Glomerular endothelial cell (primary cell): ENCODE measurements at places on chromosomes 6 and 20. TPM values are rescaled to one million over a fixed set of nuclear protein-coding genes. Genes with fewer than 3 reads are reported as not detected.

The ALDH8A1 gene
- total RNA-seq = 0.10 and 0.18 TPM in 2 replicates

The C2 gene
- not detected in 2 replicates for total RNA-seq

The COL21A1 gene
- 0.29 and 0.82 TPM in 2 replicates for total RNA-seq

The PPP1R3G gene
- 0.70 and 1.4 TPM in 2 replicates for total RNA-seq

The ELOVL2 gene
- total RNA-seq = not detected in 2 replicates

The GINS1 gene
- total RNA-seq = 3.1 and 4.4 TPM in 2 replicates

The SOX18 gene
- total RNA-seq = 31.8 and 102 TPM in 2 replicates

The CLVS2 gene
- 0.06 TPM in 1 of 2 replicates, not detected in the other for total RNA-seq

The SLC52A3 gene
- total RNA-seq = not detected in 2 replicates

The CALHM6 gene
- total RNA-seq = 0.68 and 1.1 TPM in 2 replicates
